ENCODE measurements at places on chromosomes 2 and 18. TPM values are rescaled to one million over a fixed set of nuclear protein-coding genes. Genes with fewer than 3 reads are reported as not detected.

STON1 gene
- 4.5 TPM for total RNA-seq

PDE11A gene
- not detected for total RNA-seq

FOXD4L1 gene
- total RNA-seq, result not detected

MYO3B gene
- 0.68 TPM for total RNA-seq

SERPINB11 gene
- total RNA-seq, result not detected
